ENCODE measurements at places on chromosomes 2 and 18.

- no peak for DNase-seq
Measured at GRCh38 chr2:173571021-173571821, 216.5 kb downstream of the CDCA7 start.

- no peak for DNase-seq
Measured at GRCh38 chr18:11316546-11316945, 167.2 kb upstream of the PIEZO2 start.

DNA sequence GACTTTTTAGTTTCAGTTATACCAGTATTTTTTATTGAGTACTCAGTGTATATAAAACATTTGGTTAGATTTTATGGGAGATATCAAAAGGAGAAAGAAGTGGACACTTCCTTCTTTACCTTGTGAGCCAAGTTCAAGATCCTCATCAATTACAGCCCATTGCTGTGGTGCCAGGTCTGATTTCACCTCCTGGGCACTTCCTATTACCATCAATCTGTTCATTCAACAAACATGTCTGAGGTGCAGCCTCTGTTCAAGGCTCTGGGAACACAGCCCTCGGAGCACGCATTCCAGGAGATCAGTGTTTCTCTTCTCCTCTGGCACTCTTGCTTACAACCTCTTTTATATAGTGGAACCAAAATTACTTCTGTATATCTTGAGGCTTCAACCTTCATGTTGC, 171.4 kb upstream of the ALPP start:
- DNase-seq = no peak

DNA sequence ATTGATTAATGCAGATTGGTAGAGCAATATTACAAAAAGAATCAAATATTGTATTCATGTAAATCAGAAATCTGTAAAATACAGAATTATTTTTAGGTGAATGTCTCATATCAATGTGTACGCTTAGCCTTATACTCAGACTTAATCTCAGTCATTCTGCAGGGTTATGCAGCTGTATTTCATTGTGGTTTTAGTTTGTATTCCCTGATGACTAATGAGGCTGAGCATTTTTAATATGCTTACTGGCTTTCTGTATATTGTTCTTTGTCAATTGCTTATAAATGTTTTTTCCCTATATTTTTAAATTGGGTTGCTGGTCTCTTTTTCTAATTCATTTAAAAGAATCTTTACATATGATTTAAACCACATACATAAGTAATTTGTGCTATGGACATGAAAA, 50.1 kb downstream of the CDH19 start:
- no peak for DNase-seq

DNA sequence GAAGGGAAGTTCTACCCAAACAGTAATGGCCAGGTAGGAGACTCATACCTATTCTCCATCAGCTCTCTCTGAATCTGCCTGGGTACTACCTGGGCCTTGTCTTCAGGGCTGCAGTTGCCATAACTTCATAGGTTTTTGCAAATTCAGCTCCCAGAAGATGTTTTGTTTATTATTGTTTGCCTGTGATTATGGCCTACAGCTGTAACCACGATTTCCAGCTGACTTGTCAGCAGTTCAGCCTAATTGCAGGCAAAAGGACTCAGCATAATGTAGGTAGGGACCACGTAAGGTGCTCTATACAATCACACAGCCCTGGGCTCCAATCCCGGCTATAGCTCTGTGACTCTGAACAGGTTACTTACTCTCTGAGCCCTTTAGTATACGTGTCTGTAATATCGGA, 187.0 kb upstream of the FN1 start:
- DNase-seq = no peak

GRCh38 chr2:8216397-8216796, 465.5 kb upstream of the ID2 start:
- DNase-seq = no peak

GRCh38 chr18:2894841-2895370, 48.1 kb downstream of the EMILIN2 start:
- no peak for DNase-seq

GRCh38 chr18:63205791-63206252, 113.7 kb downstream of the BCL2 start:
- no peak for DNase-seq

GRCh38 chr2:190553254-190553653, 18.7 kb upstream of the NEMP2 start:
- no peak for DNase-seq
